ENCODE measurements at places on chromosomes 13 and 19.
A peak's percentile ranks its signal among the peaks of the same experiment; 100 is the strongest.

- DNase-seq = peak; percentile 84
Observed at GRCh38 chr19:50357178-50358100, 8.0 kb downstream of the NAPSA start.

DNA sequence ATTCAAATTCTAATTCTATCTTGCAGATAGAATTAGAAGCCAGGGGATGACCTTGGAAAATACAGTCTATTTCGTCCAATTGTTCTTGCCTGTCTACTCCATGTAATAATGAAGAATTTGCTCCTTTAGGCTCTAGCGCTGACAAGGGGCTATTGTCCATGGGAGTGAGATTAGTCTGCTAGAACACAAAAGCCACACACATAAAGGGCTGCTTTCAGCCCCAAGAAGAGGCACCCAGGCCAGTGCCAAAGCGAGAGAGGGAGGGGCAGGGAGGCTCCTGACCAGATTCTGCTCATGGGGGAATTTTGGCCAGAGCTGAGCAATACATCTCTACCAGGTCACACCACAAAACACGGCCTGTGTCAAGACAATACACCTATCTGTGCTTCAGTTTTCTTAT lies 1306.9 kb downstream of the UQCRFS1 start:
- DNase-seq = no peak

DNA sequence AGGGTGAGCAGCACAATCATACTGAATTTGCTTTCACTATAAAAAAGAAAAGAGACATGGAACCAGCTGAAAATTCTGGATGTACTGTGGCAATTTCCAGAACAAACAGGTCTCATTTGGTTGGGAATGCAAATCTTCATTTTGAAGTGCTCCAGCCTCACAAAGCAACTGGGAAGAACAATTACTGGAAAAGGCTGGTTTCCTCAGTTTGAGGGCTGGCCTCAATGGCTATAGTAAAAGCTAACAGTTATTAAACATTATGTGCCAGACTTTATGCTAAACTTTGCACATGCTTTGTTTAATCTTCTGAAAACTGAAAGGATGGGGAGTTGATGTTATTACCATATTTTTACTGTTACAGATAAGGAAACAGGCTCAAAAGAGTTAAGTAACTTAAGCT lies 3.0 kb downstream of the OBI1 start:
- DNase-seq = no peak

DNA sequence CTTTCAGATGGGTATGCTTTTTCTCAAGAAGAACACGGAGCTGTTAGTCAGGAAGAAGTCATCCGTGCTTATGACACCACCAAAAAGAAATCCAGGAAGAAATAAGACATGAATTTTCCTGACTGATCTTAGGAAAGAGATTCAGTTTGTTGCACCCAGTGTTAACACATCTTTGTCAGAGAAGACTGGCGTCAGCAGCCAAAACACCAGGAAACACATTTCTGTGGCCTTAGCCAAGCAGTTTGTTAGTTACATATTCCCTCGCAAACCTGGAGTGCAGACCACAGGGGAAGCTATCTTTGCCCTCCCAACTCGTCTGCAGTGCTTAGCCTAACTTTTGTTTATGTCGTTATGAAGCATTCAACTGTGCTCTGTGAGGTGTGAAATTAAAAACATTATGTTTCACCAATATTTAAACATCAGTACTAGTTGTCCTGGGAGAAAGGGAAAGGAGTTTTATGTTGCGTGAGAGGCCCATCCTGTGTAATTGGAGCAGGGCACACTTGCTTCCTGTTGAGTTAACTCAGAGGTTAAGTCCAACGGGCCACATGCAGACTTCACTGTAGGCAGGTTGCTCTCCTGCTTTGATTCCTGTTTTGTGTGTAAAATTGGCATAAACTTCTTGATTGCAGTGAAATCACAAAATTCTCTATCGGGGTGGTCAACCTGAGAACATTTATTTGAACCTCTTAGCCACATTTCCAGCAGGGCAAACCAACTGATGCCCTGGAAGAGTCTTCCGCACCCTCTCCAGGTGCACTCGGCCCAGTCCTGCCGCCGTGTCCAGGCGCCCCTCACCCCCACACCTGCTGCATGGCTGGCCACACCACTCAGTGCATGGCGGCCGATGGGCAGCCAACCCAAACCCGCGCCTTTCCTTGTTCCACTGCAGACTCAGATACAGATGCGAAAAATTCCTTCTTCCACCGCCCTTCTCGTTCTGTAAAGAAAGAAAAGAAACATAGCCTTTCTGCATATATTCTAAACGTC lies 31.6 kb downstream of the SHISA2 start:
- no peak for DNase-seq

- DNase-seq = no peak
Observed at GRCh38 chr13:42786715-42787114, 5.3 kb downstream of the FAM216B start.

- DNase-seq = no peak
Observed at GRCh38 chr13:67464154-67464553, 234.0 kb upstream of the PCDH9 start.

GRCh38 chr13:113207890-113208420 lies 514 bp downstream of the PCID2 start:
- DNase-seq = no peak

Data from CD4-positive, alpha-beta T cell treated with Interleukin-6 at 100 ng/mL for 8 hours (primary cell).